ENCODE measurements at places on chromosomes 16 and 17. TPM values are rescaled to one million over a fixed set of nuclear protein-coding genes. Genes with fewer than 3 reads are reported as not detected.

GRCh38 chr16:88318521-88318920 lies 64.2 kb upstream of the ZNF469 start:
- H3K27ac ChIP-seq, result no peak overlapping the region
- H3K27me3 ChIP-seq, result peaks cover 33% of the 10 kb centered on the region

DNA sequence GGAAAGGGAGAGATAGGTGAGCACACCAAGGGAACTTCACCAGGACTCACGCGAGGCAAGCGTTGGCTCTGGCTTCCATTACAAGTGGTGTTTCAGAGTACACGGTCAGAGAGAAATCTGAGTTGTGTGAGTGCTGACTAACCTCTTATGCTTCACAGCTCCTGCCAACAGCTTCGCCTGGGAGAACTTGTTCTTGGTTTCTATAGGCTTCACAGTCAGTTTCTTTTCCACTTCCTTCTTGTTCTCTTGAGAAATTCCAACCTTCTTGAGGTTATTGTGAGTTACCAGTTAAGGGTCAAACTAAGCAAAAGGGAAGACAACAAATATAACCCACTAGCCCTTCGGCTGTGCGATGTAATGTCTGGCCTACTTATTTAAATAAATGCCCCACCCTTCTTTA lies 18.9 kb downstream of the PSME3IP1 start:
- no peak overlapping the region for H3K4me3 ChIP-seq
- H3K4me1 ChIP-seq, result peaks cover 22% of the 10 kb centered on the region
- peaks cover 77% of the 10 kb centered on the region for H3K36me3 ChIP-seq

DNA sequence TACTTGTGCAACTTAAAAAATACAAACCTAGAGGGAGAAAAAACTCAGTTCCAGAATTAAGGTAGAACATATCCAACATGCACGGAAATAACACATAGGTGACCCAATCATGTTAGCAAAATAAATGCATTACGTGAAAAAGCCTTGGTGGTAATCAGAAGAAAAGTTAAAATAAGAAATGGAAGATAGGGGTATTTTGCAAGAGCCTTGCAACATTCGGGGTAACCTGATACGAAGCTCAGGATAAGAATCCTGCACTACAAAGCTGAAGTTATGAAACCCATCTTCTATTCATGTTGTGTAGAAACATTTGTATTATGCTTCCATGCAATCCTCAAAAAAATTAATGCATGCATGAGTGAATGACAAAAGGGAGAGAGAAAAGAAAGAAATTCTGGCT lies 33.1 kb downstream of the CHCT1 start:
- H3K4me3 ChIP-seq, result no peak overlapping the region
- H3K4me1 ChIP-seq, result no peaks in the 10 kb centered on the region
- peaks cover 98% of the 10 kb centered on the region for H3K36me3 ChIP-seq
- no peak overlapping the region for H3K27ac ChIP-seq

PSME3 gene
- 62.6 TPM for total RNA-seq

DNA sequence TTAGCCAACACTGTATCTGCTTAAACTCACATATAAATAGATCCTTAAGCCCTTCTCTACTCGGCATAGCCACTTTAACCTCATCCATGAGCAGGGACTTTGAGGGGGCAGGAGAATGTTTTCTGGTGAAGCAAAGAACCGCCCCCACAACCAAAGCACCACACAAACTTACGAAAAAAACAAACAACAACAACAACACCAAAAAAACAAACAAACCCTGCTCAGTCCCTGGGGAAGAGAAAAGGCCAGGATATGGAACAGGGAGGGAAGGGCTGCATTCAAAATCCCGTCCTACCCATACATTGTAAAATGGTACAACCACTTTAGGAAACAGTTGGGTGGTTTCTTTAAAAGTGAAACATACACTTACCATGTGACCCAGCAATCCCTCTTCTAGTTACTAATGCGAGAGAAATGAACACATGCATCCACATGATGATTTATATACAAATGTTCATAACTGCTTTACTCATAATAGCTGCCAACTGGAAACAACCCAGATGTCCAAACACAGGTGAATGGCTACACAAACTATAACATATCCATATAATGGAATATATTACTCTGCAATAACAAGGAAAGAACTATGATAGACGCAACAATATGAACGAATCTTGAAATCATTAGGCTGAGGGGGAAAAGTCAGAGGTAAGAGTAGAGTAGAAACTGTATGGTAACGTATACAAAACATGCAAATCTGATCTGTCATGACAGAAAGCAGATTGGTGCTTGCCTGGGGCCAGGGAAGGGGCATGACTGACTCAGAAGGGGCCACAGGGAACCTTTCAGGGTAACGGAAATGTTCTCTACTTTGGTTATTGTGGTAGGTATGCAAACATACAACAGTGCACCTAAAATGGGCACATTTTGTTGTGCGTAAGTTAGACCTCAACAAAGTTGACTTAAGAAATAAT lies 37.7 kb upstream of the TOB1 start:
- no peak for DNase-seq
- no peaks in the 10 kb centered on the region for H3K27me3 ChIP-seq
- no peaks in the 10 kb centered on the region for H3K36me3 ChIP-seq
- peak overlapping the region; percentile 91 for H3K27ac ChIP-seq
- H3K4me1 ChIP-seq, result peaks cover 41% of the 10 kb centered on the region
